ENCODE measurements at places on chromosomes 7 and 10.

GRCh38 chr7:55065511-55066229, 46.9 kb downstream of the EGFR start:
- DNase-seq = no peak

- no peak for DNase-seq
Observed at GRCh38 chr7:106625678-106626301, 35.2 kb downstream of the CCDC71L start.

DNA sequence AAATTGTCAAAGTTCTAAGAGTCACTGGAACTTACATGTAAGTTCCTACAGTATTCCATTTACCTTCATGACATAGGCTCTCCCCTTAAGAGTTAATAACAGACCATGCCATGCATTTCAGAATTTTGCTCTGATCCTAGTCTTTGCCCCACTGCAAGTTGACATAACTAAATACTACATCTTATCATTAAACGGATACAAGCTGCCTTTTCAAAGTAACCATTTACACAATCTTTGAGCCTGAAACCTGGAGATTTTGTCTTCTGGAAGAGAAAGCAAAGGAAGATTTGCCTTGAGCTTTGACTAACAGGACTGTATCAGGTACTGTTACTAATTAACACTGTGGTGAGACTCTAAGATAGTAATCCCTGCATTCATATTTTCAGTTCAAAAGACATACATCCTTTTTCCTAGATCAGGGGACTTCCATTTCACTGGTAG, 9.3 kb upstream of the AKR1D1 start:
- no peak for DNase-seq

DNA sequence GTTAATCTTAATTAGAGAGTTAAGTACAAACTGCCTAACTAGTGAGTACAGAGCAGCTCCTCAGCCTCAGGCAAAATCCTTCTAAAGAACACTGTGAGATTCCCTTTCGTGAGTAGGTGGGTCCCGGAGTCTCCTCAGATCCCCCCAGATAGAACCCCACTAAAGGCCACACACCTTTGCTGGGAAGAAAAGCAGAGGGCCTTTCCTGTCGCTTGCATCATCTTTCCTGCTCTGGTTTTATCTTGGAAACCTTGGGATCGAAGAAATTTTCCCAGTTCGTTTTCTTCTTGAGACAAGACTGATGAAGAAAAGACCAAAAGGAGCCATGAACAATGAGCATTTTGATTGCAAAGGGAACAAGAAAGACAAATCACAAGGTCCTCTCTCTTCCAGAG, 40.9 kb downstream of the ICA1 start:
- no peak for DNase-seq
